ENCODE measurements at places on chromosomes 4 and X. TPM values are rescaled to one million over a fixed set of nuclear protein-coding genes. Genes with fewer than 3 reads are reported as not detected.
A peak's percentile ranks its signal among the peaks of the same experiment; 100 is the strongest.

- DNase-seq: no peak
- H3K36me3 ChIP-seq: no peaks in the 10 kb centered on the region
- no peaks in the 10 kb centered on the region for H3K27me3 ChIP-seq
- no peak overlapping the region for H3K4me3 ChIP-seq
- H3K4me1 ChIP-seq: no peaks in the 10 kb centered on the region
Observed at GRCh38 chr4:76001700-76002099, 5.6 kb downstream of the CXCL9 start.

GRCh38 chr4:183182873-183183725 lies 84.0 kb downstream of the WWC2 start:
- H3K27ac ChIP-seq: no peak overlapping the region
- H3K4me3 ChIP-seq: no peak overlapping the region
- H3K27me3 ChIP-seq: no peaks in the 10 kb centered on the region
- peak; percentile 37 for DNase-seq
- no peaks in the 10 kb centered on the region for H3K4me1 ChIP-seq
- H3K36me3 ChIP-seq: no peaks in the 10 kb centered on the region

DNA sequence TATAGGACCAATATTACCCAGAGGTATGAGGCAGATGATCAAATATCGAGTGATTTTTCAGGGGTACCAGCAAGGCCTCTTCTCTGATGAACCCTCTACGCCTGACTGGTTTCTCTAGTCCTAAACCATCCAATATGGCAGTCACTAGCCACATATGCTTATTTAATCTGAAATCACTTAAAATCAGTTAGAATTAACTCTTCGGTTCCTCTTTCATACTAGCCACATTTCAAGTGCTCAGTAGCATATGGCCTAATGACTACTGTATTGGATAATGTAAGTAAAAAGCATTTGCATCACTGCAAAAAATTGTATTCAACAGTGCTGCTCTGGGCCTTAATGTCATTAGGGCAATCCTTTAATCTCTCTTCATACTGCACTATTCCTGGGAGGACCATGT lies 4.4 kb upstream of the APBB2 start:
- no peak overlapping the region for H3K4me3 ChIP-seq
- H3K27me3 ChIP-seq: peaks cover 4% of the 10 kb centered on the region
- no peaks in the 10 kb centered on the region for H3K4me1 ChIP-seq
- H3K27ac ChIP-seq: no peak overlapping the region

GRCh38 chr4:21415728-21416127 lies 532.8 kb downstream of the KCNIP4 start:
- no peaks in the 10 kb centered on the region for H3K27me3 ChIP-seq
- no peak overlapping the region for H3K27ac ChIP-seq
- H3K4me3 ChIP-seq: no peak overlapping the region
- H3K36me3 ChIP-seq: no peaks in the 10 kb centered on the region

DNA sequence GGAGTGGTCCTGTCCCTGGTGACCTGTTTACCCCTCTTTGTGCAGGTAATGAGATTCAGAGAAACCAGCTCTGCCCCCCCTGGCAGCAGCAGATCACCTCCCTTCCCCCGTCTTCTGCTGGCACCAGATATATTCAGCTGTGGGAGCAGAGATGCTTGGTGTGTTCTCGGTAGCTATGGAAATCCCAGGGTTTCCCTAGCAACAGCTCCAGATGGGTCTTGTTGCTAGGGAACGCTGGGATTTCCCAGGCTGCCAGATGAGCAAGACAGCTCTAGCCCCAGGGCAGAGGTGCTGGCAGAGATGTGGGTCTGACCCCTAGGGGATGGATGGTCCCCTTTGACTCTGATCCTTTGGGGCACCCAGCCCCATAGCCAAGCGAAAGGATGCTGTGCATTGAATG lies 20.2 kb downstream of the CETN2 start:
- DNase-seq: no peak
- no peak overlapping the region for H3K4me3 ChIP-seq
- no peaks in the 10 kb centered on the region for H3K36me3 ChIP-seq
- H3K4me1 ChIP-seq: no peaks in the 10 kb centered on the region
- H3K27ac ChIP-seq: no peak overlapping the region

- H3K27me3 ChIP-seq: no peaks in the 10 kb centered on the region
- no peaks in the 10 kb centered on the region for H3K4me1 ChIP-seq
- DNase-seq: no peak
- no peak overlapping the region for H3K27ac ChIP-seq
Observed at GRCh38 chrX:96776966-96777365, 92.3 kb downstream of the DIAPH2 start.

GRCh38 chr4:61239250-61239649 lies 39.1 kb downstream of the ADGRL3 start:
- no peaks in the 10 kb centered on the region for H3K36me3 ChIP-seq
- H3K27ac ChIP-seq: no peak overlapping the region
- H3K4me1 ChIP-seq: no peaks in the 10 kb centered on the region
- DNase-seq: no peak
- H3K27me3 ChIP-seq: no peaks in the 10 kb centered on the region

DNA sequence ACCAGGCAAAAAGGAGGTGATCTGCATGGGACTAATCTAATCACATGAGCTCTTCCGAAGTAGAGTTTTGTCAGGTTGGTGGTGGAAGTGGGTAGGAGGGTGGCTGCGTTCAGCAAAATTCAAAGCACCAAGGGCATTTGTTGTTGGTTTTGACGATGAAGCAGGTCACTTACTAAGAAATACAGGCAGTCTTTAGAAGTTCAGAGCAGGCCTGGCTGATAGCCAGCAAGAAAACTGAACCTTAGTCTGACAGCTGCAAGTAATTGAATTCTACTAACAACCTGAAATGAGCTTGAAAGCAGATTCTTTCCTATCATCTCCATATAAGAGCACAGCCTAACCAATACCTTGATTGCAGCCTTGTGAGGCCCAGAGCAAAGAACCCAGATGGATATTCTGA lies 505.8 kb downstream of the KLHL13 start:
- H3K36me3 ChIP-seq: no peaks in the 10 kb centered on the region
- no peak overlapping the region for H3K27ac ChIP-seq
- no peaks in the 10 kb centered on the region for H3K4me1 ChIP-seq
- H3K4me3 ChIP-seq: no peak overlapping the region
- no peaks in the 10 kb centered on the region for H3K27me3 ChIP-seq

HTATSF1 gene
- 21.0 TPM for total RNA-seq

FRAS1 gene
- 2.4 TPM for total RNA-seq

Data from uterus (tissue), 4 donors.